D341Med (cell line): ENCODE measurements at places on chromosomes 12 and 14.

GRCh38 chr12:132583736-132584135, 26.6 kb downstream of the LRCOL1 start:
- DNase-seq = no peak

GRCh38 chr14:74712499-74713394, at the start of the genes AREL1 and FCF1:
Gene AREL1, minus strand, starts transcription at chr14:74713080. Its CDS starts 27,465 bp downstream, at chr14:74685615.
Gene FCF1, plus strand, starts transcription at chr14:74713144. Its CDS starts 54 bp downstream, at chr14:74713198.
- peak; percentile 93 for DNase-seq

DNA sequence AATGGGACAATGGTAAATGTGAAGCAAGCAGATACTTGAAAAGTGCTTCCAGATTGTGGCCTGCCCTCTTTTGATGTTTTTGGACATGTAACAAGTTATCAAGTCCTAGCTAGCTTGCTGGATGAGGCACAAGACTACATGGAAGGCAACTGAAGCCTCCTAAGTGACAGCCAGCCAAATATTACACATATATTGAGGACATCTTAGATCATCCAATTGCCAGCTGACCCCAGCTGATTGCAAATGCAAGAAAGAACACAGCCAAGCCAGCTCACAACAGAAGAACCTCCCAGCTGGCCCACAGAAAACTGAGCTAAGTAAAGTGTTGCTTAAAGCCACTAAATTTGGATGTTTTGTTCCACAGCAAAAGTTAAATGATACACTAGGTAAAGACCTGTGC, 156.9 kb downstream of the SRGAP1 start:
- no peak for DNase-seq

DNA sequence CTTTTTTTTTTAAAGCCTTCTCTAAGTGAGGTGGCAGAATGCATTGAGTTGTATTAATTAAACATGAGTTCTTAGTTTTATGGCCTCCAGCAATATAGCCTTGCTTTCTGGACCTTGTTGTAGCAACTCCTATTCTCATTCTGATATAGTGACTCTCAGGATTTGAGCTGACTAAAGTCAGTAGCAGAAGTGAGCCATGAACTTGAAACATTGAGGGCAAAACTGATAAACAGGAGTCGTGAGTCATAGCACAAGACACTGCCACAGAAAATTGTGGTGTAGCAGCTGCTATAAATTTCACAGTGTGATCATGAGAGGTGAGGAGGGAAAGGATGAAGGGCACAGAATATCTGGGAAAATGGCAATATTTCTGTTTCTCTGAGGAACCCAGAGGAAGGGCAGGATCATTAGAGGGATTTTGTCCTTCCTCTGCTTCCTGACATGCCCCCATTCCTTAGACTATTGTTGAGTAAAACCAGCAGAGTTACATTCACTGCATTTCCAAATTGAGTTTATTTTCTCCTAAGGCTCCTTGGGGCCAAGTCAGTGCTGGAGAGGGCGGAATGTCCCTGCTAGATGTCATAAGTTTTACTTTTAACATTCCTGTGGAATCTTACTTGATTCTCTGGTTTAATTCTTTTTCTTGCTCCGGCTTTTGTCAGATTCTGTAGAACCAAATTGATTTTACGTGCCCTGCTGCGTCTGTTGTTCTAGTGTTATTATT, 7.5 kb downstream of the KLRG1 start:
- DNase-seq = no peak
